Thymus (tissue), 14 donors: ENCODE measurements at places on chromosomes 4 and X. TPM values are rescaled to one million over a fixed set of nuclear protein-coding genes. Genes with fewer than 3 reads are reported as not detected.

DNA sequence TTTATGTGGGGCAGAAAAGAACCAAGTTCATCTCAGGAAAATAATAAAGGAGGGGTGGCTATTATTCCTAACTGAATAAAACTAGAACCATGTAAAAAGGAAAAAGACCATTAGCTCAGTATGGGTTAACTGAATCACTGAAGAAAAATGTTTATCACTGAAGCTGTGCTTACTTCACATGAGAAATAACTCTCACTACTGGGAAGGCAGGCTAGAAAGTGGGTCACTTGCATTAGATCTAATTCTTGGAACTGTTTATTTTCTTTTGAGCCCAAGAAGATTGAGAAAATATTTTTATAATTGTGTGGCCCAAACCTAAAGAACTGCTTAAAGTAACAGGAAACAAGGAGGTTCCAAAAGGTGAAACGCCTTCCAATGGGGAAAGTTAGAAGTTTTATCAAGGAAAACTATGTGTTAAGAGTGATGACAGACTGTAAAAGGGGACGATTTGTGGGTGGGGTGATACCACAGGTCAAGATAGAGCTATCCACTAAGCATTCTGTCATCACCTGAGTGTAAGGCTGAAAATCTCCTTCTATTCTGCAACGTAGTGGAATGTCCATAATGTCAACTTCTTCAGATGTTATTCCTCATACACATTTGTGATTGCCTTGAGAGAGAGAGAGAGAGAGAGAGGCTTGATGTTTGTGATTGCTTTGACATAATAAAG, 1083.5 kb downstream of the PCDH7 start:
- DNase-seq = no peak

GRCh38 chr4:100428051-100428450, 89.8 kb downstream of the EMCN start:
- no peak for DNase-seq

GRCh38 chr4:6180841-6181631, 19.3 kb downstream of the JAKMIP1 start:
- no peak for DNase-seq

DNA sequence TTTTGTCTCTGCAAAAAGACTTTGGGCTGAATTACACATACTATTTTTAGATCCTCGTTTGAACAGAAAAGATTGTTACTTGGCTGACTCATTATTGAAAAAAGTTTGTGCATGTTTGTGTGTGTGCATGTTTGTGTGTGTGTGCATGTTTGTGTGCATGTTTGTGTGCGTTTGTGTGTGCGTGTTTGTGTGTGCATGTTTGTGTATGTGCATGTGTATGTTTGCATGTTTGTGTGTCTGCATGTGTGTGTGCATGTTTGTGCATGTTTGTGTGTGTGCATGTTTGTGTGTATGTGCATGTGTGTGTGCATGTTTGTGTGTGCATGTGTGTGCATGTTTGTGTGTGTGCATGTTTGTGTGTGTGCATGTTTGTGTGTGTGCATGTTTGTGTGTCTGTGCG, 201.1 kb upstream of the FAT1 start:
- no peak for DNase-seq

DNA sequence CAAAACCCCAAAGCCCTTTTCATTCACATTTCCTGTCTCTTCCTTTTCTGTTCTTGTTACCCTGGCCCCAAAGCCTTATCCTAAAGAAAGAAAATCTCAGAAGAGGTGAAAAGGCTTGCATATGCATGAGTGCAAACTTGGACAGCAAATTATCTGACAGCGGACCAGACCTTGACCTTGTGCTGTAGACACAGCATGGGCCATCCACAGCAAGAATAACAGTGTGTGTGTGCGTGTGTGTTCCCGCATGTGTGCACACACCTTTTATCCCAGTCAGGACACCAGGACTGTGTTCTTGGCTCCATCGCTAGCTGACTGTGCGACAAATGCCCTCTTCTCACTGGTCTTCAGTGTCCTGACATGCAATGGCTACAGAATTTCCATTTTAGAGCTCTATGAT, 35.3 kb downstream of the ZBTB49 start:
- DNase-seq = no peak

DNA sequence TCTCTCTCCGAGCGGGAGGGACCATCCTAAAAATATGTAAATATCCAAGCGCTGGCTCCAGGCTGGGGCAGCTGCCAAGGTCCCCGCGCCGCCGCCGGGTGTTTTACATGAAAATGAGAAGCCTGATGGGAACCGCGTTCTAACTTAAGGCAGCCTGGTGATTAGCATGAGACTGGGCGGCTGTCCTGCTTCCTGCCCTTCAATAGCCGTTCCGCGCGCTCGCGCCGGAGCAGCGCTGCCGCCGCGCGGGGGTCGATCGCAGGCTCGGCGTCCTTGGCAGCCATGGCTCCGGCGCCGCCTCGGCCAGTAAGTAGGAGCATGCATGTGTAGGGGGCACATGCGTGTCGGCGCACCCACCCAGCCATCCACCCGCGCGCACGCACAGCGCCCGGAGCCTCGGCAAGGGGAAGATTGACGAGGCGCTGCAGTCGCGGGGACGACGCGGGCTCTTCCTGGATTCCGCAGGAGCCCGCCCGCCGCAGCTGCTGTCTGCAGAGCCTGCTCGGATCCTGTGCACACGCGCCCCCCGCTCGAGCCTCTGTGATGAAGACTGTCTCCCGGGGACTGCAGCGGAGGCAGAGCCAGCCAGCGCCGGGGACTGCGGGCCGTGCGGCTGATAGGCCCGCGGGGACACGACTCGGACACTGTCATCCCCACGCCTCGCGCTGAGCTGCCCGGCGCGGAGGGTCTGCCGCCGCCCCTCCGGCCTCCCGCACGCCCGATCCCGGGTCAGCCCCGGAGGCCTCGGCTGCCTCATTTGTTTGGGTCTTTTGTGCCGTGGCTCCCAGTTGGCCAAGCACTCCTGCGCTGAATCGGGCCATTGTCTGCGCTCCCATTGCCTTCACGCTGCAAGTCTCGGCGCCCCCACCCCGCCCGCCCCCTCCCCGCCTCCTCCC, 734 bp downstream of the STOX2 start:
- peak; percentile 53 for DNase-seq

GRCh38 chr4:153763404-153763803, 3.6 kb upstream of the RNF175 start:
- no peak for DNase-seq

Gene UXT
- 199 TPM for total RNA-seq

- peak; percentile 58 for DNase-seq
Observed at GRCh38 chr4:38782452-38783108, at the start of gene TLR10. TSS of gene TLR10 (minus strand) at chr4:38782990. CDS start at chr4:38775590, 7,400 bp downstream.

- DNase-seq = no peak
Observed at GRCh38 chr4:112589206-112589605, 47.5 kb downstream of the ZGRF1 start.

Gene TEC
- total RNA-seq = 2.9 TPM

Gene SGMS2
- 1.0 TPM for total RNA-seq

- no peak for DNase-seq
Observed at GRCh38 chrX:112359906-112360305, 277.3 kb upstream of the TRPC5 start.

- peak; percentile 55 for DNase-seq
Observed at GRCh38 chrX:40174854-40175510, 77.2 kb upstream of the BCOR start.

Gene MAP7D2
- total RNA-seq = 2.6 TPM

Gene PPEF2
- total RNA-seq = under 0.01 TPM

DNA sequence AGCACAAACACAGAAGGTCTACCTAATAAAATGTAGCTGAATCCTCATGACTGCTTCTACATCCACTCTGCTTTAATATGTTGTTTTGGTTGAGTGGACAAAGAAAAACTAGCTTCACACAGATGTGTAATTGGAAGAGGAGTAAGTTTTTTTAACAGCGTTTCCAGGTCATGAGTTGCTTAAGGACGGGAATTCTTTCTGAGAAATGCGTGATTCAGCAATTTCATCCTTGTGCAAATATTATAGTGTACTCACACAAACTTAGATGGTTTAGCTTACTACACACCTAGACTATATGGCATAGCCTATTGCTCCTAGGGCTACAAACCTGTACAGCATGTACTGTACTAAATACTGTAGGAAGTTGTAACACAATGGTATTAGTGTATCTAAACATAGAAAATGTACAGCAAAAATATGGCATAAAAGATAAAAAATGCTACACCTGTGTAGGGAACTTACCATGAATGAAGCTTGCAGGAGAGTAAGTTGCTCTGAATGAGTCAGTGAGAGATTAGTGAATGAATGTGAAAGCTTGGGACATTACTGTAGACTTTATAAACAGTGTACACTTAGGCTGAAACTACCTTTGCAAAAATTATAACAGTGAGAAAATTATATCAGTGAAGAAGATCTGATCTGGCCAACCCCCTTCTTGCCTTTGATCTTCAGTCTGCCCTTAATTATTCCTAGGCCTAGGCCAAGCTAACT, 70.8 kb upstream of the IL15 start:
- no peak for DNase-seq

GRCh38 chrX:13836575-13836974, 19.7 kb upstream of the GPM6B start:
- DNase-seq = no peak
